GOT3 (cell line): ENCODE measurements at places on chromosomes 5 and 9.

DNA sequence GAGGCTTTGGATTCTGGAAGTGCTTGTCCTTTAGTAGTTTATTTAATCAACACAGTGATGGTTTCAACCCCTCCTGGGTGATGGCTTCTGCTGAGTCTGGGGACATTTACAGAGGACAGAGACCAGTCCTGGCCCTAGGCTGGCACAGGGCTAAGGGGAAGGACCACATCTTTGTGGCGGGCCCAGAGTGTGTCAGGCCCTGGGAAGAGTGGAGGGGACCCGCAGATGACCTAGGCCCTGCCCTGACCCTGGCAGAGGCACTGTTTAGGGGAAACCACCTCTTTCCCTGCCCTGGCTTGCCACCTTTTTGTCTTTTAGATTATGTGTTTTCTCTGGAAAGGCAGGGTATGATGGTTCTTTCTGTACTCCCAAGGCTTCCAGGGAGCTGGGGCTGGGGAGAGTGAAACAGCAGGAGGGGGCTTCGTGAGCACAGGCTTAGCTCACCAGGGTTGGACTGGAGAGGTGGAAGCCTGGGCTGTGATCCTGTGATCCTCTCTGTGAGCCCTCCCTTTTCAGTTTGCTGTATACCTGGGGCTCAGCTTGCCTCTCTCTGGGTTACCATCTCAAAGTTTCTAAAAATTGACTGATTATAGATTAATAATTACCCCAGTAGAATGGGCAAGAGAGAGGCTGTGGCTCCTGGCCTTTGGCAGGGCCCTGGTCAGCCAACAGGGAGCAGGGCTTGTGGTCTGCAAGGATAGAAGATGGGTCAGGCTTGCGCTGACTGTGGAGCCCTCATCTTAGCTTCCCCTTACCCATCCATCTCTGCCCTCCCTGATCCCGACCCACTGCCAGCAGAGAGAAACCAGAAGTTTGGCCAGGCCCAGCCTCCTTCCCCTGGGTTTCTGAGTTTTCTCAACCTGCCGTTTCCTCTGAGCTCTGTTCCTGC is 1.7 kb upstream of the SYNPO start:
- DNase-seq = no peak

DNA sequence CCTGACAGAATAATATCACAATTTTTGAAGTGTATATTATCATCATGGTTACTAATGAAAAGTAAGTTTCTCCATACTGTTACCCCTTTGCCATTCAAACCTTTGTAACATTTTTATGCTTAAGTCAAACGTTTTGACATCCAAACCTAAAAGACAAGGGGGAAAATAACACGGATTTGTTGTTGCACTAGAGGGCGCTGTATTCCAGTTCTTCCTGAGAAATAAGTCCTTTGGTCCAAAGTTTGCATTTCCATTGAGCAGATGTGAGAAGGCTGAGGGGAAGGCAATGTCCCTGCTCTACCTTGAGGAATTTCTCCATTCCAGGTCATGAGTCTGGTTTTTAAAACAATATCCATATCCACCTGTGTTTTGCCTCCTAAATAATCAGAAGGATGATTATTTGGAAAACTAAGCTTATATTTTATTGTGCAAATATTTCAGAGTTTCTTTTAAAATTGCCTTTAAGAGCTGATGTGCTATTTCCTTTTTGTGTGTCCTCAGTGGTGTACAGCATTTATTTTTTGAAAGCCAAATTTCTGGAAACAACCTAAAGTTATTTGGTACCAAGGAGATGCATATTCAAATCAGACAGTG is 9.7 kb downstream of the LECT2 start:
- no peak for DNase-seq

DNA sequence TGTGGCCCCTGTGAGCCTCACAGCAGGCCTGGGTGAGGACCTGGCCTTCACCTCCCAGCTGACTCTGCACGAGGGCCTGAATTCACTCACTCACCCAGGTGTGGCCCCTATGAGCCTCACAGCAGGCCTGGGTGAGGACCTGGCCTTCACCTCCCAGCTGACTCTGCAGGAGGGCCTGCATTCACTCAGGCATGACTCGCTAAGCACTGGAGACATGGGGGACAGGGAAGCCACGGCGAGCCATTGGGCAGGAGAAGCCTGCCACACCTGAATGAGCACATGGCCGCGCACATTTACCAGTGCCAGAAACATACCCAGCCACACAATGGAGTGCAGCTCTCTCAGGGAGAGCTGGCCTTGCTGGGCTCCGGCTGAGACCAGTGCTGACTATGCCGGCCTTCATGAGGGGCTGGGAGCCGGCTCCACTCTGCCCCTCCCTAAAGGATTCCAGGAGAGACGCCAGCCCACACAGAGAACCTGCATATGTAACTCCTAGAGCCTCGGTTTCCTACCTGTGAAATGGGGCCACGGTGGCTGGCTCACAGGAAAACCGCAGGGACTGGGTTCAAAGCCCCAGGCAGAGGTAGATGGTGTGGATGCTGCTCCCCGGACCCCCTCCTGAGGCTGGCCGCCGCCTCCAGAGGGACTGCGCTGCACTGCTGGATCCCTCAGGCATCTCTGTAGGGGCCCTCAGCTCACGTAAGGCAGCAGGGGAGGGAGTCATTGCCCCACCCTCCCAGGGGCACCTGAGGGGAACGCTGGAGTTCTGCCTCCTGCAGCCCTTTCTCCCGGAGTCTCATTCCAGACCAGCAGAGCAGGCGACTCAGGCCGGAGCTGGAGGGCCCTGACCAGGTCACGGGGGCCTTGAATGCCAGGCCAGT is 7.2 kb downstream of the ADAMTS2 start:
- DNase-seq = no peak

GRCh38 chr5:2451100-2451499 is 300.4 kb downstream of the IRX2 start:
- no peak for DNase-seq

GRCh38 chr5:42840269-42840668 is 28.6 kb upstream of the SELENOP start:
- DNase-seq = no peak

DNA sequence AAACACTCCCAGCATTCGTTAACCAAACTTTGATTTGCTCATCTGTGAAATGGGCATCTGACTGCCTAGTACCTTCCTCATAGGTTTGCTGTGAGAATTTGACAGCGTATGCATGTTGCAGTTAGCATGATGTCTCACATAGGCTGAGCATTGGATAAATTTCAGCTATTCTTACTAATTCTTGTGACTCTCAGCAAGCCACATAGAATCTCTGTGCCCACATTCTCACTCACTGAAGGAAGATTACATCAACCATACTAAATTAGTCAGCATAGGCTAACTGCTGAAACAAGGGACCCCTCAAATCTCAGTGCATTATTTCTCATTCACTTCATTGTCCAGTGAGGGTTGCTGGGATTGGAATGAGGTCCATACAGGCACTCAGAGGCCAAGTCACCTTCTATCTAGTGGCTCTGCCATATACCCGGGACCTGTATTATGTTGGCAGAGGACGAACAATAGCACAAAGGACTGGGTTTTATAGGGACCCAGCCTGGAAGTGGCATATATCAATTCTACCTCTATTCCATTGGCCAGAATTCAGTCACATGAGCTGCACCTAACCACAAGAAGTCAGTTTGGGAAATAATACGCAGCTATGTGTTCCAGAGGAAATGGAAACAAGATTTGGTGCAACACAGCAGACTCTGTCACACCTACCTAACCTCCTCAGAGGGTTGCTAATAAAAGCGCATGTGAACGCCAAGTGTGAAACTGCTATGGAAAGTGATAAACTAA is 4.2 kb upstream of the PTGER4 start:
- no peak for DNase-seq

- DNase-seq = no peak
Measured at GRCh38 chr9:5621327-5621726, 7.6 kb upstream of the RIC1 start.

DNA sequence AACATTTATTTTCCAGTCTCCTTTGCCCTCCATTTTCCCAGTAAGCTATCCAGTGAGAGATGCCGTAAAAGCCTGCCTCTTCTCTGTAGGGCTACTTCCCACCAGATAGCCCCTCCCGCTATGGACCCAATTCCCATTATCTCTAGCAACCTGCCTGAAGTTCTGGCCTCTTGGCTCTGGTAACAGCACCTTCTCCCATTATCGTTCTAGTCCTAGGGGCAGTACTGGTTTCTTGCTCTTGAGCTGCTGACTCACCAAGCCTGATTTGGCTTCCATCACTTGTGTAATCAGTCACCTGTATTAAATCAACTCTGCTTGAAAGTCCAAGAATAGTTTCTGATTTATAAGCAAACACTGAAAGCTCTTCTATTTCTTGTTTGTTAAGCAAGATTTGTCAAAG is 42.8 kb upstream of the PARP8 start:
- no peak for DNase-seq

DNA sequence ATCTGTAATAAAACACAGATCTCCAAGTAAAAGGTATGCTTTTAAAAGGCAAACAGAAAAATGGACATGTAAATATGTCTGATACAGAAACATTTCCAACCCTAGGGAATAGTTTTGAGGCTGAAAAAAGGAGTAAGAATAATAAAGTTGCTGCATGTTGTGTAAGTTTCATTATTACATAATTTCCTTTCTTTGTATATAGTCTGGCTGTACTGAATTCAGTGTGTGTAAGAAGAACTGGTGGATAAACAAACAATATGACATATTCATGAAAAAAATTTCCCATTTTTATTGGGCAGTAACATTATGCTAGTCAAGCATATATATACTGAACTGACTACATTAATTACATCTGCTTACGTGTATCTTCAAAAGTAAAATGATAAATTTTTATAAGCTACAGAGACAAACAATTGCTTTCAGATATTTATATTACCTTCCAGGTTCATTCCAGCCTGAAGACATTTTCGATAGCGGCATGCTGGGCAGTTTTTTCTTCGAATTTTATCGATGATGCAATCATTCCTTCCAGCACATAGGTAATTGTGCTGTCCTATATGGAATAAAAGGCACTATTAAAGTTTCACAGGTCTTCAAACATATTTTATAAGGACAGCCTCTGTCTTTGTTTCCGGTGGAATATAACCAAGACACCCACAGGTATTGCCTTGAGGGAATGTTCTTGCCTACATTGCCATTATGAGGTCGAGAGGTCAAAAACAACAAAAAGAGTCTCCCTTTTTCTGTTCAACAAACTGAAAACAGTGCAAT is 93.6 kb downstream of the NR3C1 start:
- DNase-seq = no peak

DNA sequence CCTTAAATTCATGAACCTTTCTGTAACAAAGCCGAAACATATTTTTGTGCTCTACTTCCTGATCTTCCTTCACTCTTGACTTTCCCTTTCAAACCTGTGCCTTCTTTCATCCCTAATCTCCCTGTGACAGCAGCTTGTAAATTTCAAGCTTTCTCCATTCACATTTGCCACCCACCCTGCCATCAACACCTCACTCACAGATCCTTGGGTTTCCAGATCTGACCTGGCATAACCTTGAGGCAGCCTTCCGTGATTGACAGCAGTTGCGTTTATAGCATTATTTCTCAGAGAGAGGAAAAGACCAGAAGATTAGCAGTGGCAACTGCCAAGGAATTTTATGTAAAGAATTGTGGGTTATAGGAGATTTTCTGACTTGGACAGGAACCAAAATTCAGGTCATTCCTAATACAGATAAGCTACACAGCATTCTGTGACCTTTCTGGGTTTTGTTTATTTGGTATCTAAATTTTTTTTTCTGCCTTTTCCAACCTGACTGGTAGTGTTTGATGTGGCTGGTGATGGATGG is 260.0 kb downstream of the NR2F1-AS1 start:
- no peak for DNase-seq

GRCh38 chr5:94025788-94026473 is 284.5 kb upstream of the POU5F2 start:
- no peak for DNase-seq

DNA sequence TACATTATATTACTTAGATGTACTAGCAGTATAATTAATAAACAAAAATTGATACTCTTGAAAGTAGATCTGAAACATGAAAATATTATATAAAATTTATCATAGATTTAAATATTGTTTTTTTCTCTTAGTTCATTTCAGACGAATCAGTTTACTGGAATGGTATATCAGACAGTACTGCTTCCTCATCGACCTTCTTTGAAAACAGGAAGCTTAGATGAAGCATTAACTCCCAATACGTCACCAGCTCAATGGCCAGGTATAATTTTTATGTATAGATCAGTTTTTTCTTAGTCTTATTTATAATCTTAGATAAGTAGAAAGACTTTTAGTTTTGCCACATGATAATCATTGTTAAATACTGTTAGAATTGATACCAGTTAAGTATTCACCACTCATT is 106.3 kb downstream of the DMXL1 start:
- DNase-seq = no peak

- no peak for DNase-seq
Measured at GRCh38 chr9:96331236-96331947, 29.4 kb upstream of the HSD17B3 start.
